Activated CD4-positive, CD25-positive, alpha-beta regulatory T cell treated with anti-CD3 and anti-CD28 coated beads, Interleukin-2, amount 50 U/mL, for 16 hours (primary cell): ENCODE measurements at places on chromosomes 11 and 22.

GRCh38 chr11:130854483-130854882 is 61.8 kb downstream of the SNX19 start:
- DNase-seq = no peak

- no peak for DNase-seq
These were observed 22.6 kb downstream of the APLNR start for GRCh38 chr11:57214494-57214893.

DNA sequence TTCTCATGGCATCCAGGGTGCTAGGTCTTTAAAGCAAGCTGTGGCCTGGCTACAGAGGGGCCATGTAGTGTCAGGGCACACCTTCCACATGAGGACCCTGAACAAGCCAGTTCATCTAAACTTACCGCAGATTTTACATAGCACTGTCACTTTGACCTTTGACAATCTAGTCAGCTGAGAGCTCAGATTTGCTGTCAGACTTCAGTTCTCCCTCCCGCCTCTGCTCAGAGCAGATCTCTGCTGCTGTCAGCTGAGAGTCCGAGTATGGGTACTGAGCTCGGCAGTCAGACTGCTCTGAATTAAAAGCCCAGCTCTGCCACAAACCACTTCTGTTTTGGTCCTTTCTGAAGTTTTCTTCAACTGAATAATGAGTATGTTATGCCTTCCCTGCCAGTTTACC is 507.1 kb downstream of the SOX6 start:
- no peak for DNase-seq

- DNase-seq = no peak
These were observed 11.9 kb downstream of the LYVE1 start for GRCh38 chr11:10556590-10556989.

GRCh38 chr11:123357990-123358827 is 71.9 kb upstream of the GRAMD1B start:
- DNase-seq = no peak

- peak; percentile 40 for DNase-seq
These were observed 36.2 kb downstream of the TBC1D22A start for GRCh38 chr22:46798366-46799350.

DNA sequence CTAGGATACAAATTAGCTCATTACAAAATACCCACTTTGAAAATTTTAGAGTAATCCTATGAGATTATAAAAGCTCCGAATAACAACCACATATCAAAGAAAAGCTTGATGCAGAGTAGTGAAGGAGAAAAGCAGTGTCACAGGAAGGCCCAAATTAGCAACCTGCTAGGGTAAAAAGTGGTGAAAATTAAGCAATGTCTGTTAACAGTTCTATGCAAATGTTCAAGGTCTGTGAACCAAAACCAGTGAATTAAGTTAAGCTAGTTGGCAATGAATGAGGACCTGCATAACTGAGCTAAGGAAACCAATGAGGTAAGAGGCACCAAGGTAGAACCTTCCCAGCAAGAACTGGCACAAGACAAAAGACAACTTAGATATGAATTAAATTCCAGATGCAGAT is 29.6 kb downstream of the PRDM10 start:
- DNase-seq = no peak

- DNase-seq = no peak
These were observed 72.8 kb downstream of the FLI1 start for GRCh38 chr11:128766591-128767081.

DNA sequence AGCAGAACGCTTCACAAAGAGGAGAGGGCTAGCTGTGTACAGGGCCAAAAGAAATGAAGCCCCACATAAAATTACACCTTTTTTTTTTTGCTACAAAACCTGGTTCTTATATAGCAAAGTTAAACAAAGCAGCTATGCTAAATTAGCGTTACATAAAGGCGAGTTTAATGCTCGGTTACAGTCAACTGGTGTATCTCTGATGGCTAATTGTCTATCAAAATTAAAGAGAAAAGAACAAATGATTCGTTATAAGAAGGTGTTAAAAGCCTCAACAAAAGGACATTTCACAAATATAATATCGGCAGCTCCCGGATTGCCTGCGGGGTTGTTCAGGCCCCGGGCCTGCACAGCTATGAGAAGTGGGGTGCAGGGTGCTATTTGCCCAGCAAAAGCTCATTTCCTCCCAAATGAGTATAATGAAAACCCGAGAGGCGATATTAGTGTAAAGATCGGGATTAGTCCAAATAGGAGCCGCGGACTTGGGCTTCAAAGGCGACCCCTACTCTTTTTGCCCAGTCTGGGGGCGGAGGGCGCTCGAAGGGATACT is 13.3 kb upstream of the PAX6 start:
- DNase-seq = no peak

DNA sequence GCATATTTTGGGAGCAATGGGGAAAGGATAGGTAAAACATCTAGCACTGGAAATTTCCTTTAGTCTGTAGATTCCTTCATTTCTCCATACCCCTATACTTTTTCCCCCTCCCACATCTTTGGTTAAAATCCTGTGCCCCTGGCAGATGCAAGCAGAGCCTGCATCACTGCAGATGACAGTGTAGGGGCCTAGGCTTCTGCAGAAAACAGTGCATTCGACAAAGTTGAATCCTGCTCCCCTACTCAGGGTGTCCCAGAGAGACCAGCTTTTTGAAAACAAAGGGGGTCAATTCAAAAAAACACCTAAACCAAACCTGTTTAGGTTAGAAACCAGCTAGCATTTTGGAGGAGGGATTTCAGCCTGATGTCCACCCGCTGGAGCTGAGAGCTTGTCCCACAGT is 43.8 kb upstream of the BLID start:
- no peak for DNase-seq

- no peak for DNase-seq
These were observed 2.1 kb upstream of the LRRC55 start for GRCh38 chr11:57179681-57180080.

- no peak for DNase-seq
These were observed 1459.9 kb downstream of the BRD1 start for GRCh38 chr22:48367731-48368130.

DNA sequence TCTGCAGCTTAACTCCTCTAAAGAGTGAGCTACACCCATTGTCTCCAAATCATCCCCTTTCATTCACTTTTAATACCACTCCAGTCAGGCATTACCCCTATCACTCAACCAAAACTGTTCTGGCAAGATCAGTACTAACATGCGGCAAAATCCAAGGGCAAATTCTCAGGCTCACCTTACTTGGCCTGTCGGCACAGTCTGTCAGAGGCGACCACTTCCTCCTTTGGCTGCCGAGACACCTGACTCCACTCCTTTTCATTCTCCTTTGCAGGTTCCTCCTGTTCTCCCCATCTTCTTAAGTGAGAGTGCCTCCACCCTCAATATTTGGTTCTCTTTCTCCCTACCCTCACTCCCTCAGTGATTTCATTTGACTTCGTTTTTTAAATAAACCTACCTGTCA is 4.2 kb downstream of the C11orf91 start:
- no peak for DNase-seq

DNA sequence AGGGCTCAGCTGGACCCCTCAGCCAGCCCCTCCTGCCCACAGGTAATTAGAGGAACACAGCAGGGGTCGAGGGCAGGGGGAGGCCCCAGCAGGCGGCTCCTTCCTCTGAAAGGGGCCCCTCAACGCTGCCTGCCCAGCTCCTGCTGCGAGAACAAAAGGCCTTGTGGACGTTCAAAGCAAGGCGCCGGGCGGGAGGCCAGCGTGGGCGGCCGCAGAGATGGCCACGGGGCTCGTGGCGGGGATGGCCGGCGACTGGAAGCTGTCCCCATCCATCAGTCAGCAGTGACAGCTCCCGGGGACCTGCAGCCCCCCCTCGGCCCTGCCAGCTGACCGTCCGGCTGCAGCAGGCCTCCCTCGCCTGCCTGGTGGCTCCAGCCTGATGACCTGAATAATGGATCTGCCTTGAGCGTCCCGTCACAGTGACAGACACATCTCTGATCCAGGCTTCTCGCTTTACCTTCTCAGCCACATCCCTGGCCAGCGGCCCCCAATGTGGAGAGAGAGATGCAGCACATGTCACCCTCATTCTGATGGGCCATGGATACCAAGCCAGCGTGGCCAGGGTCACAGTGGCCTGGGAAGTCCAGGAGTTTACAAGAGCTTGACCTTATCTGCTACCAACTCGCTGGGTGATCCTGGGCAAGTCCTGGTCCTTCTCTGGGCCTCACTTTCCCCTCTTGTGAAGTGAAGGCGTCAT is 159.3 kb downstream of the MN1 start:
- no peak for DNase-seq

DNA sequence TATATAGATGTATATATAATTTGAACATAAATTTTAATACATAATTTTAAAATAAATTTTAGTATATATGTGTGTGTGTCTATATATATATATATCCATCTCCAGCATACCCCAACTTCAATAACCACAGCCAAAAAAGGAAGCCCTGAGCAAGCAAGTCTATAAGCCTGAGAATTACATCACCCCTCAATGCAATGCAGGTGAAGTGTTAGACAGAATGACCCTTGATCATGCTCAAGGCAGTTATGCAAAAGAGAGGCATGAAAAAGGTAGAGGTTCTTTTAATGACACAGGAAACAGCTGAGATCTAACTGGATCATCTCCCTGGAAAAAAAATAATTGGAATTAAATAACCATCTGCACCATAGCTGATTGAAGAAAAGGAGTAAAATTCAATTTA is 557.9 kb upstream of the ANO5 start:
- DNase-seq = no peak

DNA sequence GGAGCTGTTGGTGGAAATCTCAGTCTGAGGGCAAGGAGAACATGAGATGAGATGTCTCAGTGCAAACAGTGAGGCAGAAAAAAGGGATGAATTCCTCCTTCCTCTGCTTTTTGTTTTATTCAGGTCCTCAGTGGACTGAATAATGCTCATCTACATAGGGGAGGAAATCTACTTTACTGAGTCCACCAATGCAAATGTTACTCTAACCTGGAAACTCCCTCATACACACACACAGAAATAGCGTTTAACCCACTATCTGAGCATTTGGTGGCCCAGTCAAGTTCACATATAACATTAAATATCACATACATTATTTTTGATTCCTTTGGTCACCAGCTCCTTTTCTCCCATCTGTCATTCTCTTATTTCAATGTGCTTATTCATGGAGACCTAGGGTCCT is 418.8 kb downstream of the TMEM135 start:
- DNase-seq = no peak

GRCh38 chr22:22523494-22523893 is 3.4 kb upstream of the ZNF280A start:
- no peak for DNase-seq

GRCh38 chr11:6862961-6863360 is at the start of gene OR10A2:
Gene OR10A2 (plus strand): TSS chr11:6863057. CDS start chr11:6869755, 6,698 bp downstream.
- DNase-seq = no peak

DNA sequence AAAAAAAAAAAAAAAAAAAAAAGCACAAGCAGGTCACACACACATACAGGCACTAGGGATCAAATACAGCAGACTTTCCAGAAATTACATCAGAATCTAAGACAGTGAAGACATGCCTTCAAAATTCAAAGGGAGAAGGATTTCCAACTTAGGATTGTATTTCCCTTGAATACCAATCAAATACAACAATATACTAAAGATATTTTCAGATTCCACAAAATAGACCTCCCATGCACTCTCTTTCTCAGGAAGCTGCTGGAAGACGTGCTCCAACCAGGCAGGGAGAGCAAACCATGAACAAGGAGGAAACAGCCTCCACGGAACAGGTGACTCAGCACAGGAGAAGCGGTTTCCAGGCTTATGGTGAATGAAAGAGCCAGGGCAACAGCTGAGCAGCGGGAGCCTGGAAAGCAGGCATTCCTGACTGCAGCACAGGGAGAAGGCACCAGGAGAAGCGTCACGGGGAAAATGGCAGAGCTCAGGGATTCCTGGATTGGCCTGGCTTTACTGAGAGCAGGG is 32.0 kb downstream of the TMEM184B start:
- DNase-seq = no peak

DNA sequence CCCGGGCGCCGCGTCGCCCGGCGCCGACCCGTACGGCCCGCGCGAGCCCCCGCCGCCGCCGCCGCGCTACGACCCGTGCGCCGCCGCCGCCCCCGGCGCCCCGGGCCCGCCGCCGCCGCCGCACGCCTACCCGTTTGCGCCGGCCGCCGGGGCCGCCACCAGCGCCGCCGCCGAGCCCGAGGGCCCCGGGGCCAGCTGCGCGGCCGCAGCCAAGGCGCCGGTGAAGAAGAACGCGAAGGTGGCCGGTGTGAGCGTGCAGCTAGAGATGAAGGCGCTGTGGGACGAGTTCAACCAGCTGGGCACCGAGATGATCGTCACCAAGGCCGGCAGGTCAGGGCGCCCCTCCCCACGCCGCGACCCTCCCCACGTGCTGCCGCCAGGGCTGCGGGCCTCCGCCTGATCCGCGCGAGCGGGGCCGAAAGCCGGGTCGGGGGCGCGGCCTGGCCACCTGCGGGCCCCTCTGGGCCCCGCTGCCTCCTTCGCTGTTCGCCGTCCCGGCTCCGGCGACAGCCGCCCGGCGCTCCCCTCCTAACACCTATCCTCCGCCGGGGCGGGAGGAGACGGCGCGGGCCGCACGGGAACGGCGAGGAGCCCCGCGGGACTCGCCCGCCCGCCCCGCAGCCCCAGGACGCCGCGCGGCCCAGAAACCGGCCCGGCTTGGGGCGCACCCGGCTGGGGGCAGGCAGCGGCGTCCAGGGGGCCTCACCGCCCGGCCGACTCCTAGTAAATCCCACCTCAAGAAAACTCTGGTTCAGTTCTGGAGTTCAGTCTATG is 560 bp downstream of the TBX1 start:
- DNase-seq = no peak

DNA sequence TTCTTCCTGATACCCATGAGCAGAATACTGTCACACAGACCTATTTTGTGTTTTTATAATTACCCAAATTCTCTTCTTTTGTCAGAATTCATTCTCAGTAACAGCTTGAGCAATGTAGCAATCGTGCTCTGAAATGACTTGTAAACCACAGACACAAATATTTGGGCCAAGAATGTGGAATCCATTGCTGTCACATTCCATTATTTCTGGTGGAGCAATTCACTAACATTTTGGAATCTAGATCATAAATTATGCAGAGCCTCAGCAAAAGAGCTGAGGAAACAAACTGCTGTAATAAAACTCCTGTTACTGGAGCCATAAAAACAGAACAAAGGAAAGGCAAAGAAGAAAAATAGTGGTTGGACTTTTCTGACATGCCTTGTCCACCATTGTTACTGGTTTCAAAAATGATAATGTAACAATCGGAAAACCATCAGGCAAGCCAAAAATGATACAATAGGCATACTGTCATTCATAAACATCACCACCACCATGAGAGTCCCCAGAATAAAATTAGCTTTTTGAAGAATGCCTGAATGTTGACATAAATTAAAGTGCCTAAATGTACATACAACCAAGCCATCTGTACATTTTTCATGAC is 223.4 kb upstream of the PITPNB start:
- DNase-seq = no peak

- DNase-seq = no peak
These were observed 77.6 kb downstream of the LRRC32 start for GRCh38 chr11:76592961-76593360.

DNA sequence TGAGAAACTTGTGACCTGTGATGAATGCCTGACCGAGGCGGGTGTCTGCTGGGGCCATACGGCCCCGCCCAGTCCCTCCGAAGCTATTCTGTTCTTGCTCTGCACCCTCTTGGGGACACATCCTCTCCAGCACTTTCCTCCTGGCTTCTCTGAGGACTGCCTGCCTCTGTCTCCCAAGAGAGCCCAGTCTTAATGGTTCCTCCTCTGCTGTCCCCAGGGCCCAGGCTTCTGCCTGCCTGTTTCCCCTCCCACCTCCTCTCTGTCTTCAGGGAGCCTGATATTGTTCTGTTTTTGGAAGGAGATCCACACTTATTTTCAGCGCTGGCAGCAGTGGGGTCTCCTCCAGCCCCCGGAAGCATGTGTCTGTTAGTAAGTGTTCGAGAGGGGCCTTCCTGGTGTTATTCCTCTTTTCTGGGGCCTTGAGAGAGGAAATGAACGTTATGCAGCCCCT is 18.7 kb downstream of the SYNGR1 start:
- no peak for DNase-seq

GRCh38 chr11:11113626-11114025 is 239.4 kb downstream of the CSNK2A3 start:
- no peak for DNase-seq
